ENCODE measurements at places on chromosomes 6 and 20.

GRCh38 chr6:23873161-23873560 is 252.9 kb upstream of the NRSN1 start:
- DNase-seq, result no peak

DNA sequence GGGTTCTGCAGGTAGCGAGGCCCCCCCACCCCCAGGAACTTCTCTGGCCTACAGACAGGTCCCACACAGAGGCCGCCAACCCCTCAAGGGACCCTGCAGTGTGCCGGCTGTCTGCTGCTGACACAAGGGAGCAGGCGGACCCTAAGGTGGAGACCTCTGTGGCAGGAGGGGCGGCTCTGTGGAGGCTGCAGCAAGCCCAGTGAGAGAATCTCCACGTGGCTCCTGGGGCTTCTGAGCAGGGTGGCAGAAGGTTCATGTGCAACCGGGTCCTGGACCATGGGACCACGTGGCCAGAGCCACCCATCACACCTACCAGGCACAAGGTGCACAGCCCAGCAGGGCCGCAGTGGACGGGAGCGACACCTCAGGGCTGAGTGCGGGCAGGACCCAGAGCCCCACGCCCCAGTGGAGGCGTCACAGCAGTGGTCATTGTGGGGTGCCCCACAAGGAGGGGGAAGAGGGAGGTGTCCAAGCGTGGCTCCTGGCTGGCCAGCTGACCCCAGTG is 4.3 kb downstream of the ARFRP1 start:
- no peak for DNase-seq

DNA sequence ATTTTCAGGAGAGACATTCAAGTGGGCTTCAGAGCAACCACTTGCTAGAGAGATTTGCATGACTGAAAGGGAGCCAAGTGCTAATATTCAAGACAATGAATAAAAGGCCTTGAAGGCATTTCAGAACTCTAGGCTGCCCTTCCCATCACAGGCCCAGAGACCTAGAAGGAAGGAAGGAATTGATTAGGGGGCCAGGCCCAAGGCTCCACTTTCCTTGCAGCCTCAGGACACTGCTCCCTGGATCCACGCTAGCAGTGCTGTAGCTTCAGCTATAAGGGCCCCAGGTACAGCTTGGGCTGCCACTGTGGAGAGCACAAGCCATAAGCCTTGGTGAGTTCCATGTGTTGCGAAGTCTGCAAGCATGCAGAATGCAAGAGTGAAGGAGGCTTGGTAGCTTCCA is 731.9 kb upstream of the FLRT3 start:
- DNase-seq, result no peak

DNA sequence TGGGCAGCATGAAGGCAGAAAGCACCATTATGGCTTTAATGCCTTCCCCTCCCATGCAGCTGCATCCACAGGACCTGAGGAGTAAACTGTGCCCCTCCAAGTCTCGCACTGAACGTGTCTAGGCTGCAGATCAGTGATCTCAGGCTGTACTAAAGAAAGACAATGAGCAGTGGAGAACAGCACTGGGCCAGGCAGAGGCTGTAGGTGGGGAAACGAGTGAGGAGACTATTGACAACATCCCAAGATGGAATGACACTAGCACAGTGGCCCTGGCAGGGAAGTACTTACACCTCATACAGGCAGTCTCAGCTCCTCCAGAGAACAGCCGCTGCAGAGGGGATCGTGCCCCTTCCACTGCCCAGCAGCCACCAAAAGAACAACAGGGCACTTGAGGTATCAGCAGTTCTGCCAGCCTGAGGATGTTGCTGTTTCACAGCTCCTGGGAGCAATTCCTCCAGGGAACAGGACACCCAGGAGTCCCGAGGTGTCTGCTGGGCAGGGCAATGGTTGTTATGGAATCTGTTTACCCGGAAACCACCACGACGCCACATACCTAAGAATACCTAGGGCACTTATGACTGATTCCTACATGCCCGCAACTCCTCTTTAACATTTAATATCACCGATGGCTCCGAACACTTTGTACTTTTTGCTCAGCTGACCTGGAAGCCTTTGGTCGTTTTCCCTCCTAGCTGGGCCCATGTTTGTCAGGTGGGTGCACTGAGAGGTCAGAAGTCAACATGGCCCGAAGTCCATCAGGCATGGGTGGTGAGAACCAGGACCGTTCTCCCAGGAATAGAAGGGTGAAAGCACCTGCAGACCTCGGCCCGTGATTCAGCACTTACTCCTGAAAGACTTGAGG is 79.1 kb downstream of the SLC22A23 start:
- peak; percentile 52 for DNase-seq

GRCh38 chr6:17602888-17603287 is 2.8 kb downstream of the FAM8A1 start:
- DNase-seq, result no peak

DNA sequence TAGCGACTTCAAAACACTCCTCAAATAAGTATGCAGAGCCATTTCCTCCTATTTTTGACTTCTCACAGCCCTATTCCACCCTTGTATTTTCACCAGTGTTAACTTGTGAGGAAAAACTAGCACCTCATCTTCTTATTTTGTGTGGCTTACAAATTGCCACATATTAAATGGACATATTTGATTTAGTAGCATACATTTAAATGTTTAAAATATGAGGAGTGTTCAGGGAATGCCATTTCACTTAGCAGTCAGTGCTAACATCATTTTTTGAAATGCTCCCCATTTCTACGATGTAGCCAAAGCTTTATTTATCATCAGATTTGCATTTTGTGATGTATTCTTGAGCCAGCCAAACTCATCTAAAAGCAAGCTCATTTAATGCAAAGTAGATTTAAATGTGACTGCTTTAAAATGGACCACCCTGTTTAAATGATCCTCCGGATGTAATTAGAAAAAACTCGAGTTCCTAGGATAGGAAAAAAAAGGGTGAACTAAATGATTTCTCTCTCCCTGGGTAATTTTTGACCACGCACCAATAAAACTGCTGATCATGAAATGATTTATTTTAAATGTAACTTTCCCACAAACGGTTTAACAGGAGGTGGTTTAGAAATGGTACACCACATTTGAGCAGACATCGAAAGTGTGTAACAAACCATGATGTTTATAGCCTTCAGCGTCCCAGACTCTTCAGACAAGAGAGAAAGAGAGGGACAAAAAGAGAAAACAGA is 172.6 kb downstream of the CD83 start:
- DNase-seq, result no peak

- no peak for DNase-seq
These were observed 30.2 kb downstream of the RANBP9 start for GRCh38 chr6:13681305-13682061.

Data from large intestine (tissue), 12 donors.